ENCODE measurements at places on chromosomes 2 and 18.

- peak; percentile 30 for DNase-seq
Observed at GRCh38 chr2:209146682-209147320, 277.0 kb upstream of the MAP2 start.

DNA sequence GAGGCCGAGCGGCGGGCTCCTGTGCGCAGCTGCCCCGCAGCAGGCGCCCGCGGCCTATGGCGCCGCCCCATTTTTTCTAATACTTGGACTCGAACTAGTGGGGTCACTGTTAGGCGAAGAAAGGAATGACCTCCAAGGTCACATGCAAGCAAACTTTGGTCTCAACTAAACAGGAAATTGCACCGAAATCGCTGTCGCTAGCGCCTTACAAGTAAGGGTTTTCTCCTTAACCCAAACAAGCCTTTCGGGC lies 339 bp downstream of the ACAA2 start:
- DNase-seq = peak; percentile 37

- no peak for DNase-seq
Observed at GRCh38 chr2:71419976-71420375, 33.4 kb upstream of the DYSF start.

DNA sequence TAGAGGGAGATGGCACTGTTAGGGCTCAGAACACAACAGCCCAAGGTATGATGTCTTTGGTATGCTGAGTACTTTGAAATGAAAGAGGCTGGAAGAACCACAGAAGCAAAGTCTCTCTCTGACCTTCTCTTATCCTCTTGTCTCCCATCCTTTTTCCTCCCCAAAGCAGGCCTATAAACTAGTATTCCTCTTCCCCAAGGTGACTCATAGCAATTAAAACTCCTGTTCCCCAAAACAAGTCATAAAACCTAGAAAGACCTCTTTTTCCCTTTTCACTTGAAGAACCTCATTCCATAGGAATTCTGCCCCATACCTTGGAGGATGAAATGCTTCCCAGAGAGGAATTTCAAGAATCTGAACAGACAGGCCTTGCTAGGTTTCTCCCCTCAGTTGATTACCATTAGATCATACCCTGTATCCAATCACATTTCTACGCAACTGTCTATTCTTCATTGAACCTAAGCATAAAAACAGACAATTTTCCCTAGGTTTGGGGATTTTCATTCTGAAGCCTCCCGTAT lies 25.7 kb downstream of the MDH1 start:
- no peak for DNase-seq

DNA sequence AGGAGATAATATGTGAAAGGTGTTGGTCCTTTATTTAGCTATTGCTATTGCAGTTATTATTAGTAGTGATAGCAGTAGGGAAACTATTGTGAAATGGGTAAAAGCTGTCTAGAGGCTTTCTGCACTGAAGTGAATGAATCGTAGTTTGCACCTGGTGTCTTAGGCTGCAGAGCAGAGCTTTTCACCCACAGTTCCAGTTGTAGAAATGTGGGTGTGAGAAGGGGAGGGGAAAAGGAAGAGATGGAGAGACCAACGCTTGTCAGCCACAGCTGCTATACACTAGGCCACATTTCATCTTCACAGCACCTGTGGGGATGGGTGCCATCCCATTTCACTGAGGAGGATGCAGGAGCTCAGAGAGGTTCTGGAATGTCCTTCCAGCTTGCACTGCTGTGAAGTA lies 50.0 kb downstream of the TRPM8 start:
- DNase-seq = no peak

DNA sequence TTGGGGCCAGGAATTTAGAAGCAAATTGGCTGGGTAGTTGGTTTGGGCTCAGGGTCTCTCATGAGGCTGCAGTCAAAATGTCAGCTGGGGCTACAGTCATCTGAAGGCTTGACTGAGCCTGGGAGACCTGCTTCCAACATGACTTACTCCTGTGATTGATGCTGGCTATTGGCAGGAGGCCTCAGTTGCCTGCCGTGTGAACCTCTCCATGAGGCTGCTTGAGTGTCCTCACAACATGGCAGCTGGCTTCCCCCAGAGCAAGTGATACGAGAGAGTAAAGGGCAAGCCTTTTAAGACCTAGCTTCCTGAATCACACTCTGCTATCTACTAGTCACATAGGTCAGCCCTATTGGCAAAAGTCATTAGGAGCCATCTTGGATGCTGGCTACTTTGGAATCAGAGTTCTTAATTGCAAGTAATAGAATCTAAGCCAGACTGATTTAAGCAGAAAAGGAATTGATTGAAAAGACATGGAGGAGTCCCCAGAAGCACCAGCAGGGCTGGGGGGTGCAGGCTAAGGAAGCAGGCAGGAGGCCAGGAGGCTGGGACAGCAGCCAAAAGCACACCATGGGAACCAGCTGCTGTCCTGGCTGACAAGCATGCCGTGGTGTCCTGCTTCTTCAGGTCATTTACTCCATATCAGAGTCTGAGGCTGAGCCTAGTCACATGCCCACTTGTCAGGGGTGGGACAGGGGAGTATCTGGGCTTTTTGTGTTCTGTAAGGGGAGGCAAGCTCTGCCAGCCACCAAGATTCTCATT lies 7.8 kb upstream of the GIGYF2 start:
- DNase-seq = peak; percentile 77

- no peak for DNase-seq
Observed at GRCh38 chr2:145811276-145812164, 1291.6 kb upstream of the ZEB2 start.

DNA sequence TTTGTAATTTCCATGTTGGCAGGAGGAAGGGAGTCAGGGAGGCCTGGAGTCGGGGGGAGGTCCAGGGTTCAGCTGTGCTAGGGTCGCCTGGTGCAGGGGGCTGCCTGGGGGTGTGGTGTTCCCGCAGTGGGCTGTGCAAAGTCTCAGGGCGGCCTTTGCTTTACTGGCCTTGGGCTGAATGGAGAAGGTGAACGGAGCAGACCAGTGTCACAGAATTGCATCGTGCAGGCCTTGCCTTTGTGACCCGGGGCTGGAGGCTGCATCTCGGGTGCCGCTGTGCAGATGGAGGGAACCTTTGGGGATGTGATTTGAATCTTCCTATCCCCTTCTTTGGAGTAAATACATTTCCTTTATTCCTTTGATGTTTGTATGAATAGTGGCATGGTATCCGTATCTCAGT lies 8.8 kb downstream of the SNTG2 start:
- DNase-seq = no peak

GRCh38 chr2:108593547-108594098 lies 59.4 kb downstream of the LIMS1 start:
- DNase-seq = no peak

- DNase-seq = peak; percentile 64
Observed at GRCh38 chr2:164841719-164842623, at the start of gene COBLL1. TSS of gene COBLL1 (minus strand) at chr2:164841823. CDS start at chr2:164841196, 627 bp downstream.

DNA sequence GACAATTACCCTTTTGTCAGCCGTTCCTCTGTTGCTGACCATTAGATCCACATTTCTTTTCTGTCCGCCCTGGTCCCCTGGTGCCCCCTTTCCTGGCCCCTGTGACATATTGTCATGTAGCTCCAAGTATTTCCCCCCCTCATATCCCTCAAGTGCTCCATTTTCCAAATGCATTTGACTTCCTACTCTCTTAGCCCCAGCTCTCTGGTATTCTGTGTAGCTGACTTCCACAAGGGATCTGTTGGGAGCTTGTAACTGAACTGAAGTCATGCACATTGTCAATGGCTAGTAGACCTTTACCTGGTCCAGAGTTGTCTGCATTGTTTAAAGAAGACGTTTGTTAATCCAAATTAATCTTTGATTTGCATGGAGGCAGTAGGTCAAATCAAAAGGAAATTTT lies 34.8 kb downstream of the LIPG start:
- DNase-seq = no peak

Measured in Ammon's horn (tissue), 1 donor.